Uterus (tissue), 4 donors: ENCODE measurements at places on chromosomes 16 and 17.
A peak's percentile ranks its signal among the peaks of the same experiment; 100 is the strongest.

DNA sequence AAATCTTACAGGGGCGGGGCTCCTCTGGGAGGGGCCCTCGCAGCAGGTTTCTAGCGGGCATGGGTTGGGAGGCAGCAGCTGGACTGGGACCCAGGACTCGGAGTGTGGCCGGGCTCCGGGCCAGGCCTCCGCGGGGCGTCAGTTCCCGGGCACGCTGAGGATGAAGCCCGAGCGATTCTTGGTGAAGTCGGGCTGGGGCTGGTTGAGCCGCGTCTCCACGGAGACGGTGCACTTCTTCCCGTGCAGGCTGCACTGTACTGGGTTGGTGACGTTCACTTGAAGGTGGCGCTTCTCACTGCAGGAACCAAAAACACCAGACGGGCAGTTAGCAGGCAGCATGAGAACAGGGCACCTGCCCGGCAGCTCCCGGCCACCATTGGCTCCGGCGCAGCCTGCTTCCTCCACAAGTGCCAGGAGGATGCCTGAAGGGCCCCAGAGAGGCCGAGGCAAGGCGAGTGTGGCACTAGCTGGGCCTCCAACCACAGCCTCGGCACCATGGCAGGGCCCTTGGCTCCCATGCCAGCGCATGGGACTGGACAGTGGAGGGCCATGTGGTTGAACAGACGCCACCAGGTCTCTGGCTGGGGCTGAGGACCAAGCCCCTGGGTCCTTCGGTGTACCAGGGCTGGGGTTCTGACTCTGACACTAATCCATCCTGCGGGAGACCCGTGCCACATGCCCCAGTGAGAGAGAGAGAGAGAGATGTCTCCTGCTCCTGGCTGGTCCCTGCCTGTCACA is 8.0 kb downstream of the CDK5R1 start:
- no peak for DNase-seq

GRCh38 chr17:13153036-13153435 is 135.2 kb upstream of the ELAC2 start:
- no peak for DNase-seq

DNA sequence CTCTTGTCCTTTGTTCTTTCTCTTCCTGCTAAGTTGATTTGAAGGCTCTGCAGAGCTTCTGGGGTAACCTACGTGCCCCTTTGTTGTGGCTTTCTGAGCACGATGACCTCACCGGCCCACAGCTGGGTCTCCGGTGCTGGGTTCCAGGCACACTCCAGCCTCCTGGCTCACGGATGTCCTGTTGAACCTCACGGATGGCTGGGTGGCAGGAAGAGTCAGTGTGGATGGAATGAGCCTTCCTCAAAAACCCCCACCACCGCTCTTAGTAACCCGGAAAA is 116.0 kb downstream of the SOCS1 start:
- no peak for DNase-seq

DNA sequence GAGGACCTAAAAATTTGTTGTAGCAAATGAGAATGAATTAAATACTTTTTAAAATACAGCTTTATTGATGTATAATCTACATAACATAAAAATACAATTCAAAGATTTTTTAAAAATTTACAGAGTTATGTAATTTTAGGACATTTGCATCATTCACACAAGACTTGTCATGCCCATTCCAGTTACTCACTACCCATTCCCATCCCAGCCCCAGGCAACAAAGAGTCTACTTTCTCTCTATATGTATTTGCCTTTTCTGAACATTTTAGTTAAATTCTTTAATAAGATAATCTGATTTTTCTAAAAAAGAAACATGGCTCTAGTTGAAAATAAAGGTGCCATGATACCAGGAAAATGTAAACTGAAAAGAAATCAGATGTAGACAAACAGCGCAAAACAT is 354.2 kb downstream of the PMP22 start:
- no peak for DNase-seq

- no peak for DNase-seq
Measured at GRCh38 chr17:16873174-16874035, 98.5 kb downstream of the TNFRSF13B start.

- DNase-seq = peak; percentile 34
Measured at GRCh38 chr17:8150194-8151119, 1.7 kb downstream of the PER1 start.

DNA sequence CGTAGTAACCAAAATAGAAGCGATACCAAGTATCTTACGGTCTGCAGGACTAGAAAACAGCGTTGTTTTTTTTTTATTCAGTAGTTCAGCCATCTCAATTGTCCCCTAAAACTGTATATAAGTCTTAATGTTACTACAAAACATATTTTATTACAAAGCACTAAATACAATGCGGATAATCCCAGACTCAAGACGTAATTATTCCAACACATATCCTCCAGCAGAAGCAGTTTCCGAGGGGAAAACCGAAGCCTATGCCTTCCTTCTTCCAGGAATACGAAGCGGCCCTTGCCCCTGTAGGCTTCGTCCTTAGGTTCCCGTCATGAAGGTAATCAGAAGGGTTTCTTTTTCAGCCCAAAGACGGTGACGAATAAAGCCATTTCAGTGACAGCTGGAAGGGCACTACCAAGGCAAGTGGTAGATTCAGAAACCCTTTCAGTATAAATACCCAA is 2.3 kb downstream of the TMEM107 start:
- no peak for DNase-seq

DNA sequence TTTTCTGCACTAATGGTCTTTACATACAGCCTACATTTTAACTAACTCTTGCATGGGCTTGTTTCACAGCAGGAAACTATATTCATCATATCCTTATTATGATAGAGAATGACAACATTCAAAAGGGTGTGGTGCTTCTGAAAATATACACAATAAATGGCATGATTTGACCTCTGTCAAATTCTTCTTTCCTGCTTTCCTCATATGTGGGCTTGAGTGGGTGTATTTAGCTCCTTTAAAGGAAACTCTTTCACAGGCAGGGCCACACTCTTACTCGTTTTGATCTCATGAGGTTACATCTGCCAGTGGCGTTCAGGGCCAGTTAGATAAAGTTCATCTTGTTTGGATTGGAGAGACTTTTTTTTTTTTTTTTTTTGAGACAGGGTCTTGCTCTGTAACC is 6.1 kb downstream of the SLC35G3 start:
- no peak for DNase-seq

DNA sequence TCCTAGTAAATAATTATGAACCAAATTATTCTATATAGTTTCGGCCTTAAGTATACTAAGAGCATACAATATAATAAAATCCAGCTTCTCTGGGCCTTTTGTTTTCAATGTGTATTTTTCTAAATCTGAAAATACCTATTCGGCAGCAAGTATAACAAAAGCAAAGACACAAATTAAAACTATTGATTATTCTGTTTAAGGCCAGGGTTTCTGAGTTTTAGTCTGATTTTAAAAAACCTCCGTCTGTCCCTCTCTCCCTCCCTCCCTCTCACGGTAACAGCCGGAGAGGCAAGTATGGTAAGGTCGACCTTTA is 1.5 kb downstream of the TOB1 start:
- no peak for DNase-seq

- DNase-seq = no peak
Measured at GRCh38 chr16:65305266-65305959, 183.6 kb upstream of the CDH11 start.

GRCh38 chr17:3828151-3828851 is 17.7 kb downstream of the NCBP3 start:
- DNase-seq = no peak

- DNase-seq = no peak
Measured at GRCh38 chr17:46135879-46136563, 57.2 kb downstream of the KANSL1 start.

DNA sequence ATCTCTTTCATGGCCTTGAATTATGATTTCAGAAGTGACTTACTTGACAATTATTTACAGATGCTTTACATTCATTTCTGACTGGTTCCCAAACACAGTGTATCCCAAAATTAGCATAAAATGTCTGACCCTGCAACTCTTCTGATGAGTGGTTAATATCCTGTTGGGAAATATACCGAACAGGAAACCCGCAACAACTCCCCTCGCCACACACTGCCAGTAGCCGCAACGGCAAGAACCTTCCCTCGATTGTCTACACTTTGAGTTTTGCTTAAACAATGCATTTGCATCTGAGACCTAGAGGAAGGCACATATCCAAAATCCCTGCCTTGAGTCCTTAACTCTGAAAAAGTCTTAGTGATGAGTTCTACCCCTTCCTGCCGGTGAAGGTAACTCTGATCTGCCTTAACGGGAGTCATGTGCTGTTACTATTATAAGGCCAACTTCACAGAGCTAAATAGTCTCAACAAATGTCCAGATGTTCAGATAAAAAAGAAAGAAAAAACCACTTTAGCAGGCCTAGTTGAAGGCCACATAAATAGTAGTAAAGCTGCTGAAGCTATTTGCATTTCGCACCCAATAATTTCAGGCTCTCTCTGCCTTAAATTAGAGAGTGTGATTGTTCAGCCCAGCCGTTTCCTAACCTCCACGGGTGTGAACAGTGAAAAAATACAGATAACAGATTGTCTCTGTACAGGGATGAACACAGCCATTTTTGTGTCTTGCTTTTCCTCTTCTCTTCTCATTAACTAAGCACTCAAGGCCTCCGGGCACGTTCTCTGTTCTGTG is 321.1 kb downstream of the HS3ST3B1 start:
- no peak for DNase-seq

DNA sequence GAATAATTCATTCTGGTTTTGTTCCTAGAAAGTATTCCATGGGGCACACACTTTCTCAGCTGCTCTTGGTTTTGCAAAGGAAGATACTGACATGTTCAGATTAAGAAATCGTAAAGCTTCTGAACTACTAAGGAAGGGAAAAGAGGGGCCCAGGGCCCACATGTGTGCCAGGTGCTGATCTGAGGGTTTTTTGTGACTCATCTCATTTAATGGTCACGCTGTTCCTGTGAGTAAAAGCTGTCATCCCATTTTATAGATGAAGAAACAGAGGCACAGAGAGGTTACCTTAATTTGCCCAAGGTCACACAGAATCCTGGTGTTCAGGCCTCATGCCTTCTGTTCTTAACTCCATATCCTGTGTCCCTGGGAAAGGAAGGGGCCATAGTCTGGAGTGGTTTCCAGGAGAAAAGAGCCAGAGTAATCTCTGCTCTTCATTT is 113.2 kb downstream of the MSI2 start:
- DNase-seq = no peak

DNA sequence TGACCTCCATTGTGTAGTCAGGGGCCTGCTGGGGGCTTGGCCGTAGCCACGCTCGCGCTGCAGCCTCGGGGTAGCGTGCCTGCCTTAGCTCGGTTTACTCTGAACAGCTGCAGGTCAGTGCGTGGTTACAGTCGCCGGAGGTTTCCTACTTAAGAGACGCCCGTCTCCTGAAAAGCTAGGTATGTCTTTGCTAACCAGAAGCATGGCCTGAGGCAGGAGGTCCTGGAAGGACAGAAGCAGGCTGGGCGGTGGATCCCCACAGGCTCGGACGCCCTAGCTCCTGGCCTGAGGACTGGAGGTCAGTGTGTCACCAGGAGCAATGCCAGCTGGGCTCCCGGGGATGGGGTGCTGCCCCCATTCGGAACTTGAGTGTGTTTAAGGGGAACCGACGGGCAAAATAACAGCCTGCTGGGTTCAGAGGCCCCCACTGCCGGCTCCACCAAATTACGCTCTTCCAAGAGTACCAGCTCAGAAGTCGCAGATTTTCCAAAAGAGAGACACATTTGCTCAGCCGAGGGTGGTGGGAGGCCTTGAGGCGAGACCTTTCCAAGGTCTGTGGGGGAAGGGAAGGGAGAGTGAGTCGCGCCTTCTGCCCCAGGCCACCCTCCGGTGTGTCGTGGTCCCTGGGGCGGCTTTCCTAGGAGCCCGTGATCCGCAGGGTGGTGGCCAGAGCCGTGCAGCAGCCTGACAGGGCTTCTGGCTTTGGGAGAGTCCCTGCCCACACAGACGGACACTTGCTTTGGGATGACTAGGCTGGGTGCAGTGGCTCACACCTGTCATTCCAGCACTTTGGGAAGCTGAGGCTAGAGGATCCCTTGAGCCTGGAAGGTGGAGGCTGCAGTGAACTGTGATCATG is 3.9 kb upstream of the GNG13 start:
- DNase-seq = no peak

DNA sequence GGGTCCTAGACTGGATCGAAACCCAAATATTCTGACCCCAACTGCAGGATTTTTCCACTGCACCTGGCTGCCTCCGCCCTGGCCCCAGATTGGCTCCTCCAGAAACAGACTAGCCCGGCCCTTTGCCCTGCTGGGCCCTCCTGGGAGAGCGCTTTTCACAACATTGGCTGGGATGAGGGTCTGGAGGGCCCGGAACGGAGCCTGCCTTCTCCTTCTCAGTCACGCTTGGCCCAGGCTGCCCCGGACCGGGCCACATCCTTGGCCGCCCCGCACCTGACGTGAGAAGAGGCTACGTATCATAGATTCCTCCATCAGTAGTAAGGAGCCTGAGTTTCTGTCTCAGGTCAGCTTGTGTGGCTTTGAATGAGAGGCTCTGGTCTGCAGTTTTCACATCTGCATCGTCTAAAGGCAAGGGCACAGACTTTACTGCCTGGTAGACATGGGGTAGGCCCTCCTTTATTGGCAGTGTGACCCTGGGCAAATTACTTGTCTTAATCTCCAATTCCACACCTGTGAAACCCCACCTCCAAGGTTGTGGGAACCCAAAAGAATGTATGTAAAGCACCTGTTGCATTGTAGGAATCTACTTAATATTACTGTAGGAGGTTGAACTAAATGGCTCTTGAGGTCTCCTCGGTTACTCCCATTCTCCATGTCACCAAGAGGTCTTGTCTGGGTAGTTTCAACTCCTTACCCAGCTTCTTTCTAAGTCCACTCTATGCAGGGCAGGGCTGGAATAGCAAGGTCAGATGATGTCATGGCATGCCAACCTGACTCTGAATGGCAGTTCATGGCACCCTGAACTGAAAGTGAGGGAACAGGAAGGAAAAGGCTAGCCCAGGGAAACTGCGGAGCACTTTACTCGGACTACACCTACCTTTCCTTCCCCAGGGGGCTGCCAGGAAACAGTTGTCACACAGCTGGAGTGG is 661 bp downstream of the LRRC3C start:
- peak; percentile 65 for DNase-seq

DNA sequence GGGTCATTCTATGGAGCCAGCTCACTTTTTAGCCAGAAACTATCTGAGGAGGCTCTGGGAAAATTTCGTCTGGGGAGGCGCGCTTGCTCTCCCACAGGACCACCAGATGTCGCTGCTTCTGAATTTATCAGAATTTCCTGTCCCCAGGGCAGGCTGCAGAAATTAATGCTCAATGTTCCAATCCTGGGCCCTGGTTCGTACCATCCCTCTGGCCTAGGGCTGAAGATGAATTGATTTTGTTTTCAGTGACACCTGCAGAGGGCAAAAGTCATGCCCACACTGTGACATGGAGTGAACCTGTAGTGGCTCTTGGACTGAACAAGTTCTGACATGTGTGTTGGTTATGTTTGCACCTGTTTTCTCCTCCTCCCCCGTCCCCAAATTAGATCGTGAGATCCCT is 482.6 kb downstream of the NPIPA7 start:
- DNase-seq = no peak

- DNase-seq = no peak
Measured at GRCh38 chr16:67105246-67105645, 4.5 kb upstream of the PHAF1 start.

GRCh38 chr16:87527055-87527724 is 34.4 kb upstream of the ZCCHC14 start:
- DNase-seq = no peak

GRCh38 chr17:64780096-64781013 is 118.2 kb upstream of the SMURF2 start:
- peak; percentile 24 for DNase-seq

- DNase-seq = no peak
Measured at GRCh38 chr17:20993863-20994778, 48.7 kb downstream of the USP22 start.
